ENCODE measurements at places on chromosomes 7 and 10. TPM values are rescaled to one million over a fixed set of nuclear protein-coding genes. Genes with fewer than 3 reads are reported as not detected.

GRCh38 chr10:6612371-6612770 lies 32.3 kb upstream of the PRKCQ start:
- DNase-seq = no peak

DNA sequence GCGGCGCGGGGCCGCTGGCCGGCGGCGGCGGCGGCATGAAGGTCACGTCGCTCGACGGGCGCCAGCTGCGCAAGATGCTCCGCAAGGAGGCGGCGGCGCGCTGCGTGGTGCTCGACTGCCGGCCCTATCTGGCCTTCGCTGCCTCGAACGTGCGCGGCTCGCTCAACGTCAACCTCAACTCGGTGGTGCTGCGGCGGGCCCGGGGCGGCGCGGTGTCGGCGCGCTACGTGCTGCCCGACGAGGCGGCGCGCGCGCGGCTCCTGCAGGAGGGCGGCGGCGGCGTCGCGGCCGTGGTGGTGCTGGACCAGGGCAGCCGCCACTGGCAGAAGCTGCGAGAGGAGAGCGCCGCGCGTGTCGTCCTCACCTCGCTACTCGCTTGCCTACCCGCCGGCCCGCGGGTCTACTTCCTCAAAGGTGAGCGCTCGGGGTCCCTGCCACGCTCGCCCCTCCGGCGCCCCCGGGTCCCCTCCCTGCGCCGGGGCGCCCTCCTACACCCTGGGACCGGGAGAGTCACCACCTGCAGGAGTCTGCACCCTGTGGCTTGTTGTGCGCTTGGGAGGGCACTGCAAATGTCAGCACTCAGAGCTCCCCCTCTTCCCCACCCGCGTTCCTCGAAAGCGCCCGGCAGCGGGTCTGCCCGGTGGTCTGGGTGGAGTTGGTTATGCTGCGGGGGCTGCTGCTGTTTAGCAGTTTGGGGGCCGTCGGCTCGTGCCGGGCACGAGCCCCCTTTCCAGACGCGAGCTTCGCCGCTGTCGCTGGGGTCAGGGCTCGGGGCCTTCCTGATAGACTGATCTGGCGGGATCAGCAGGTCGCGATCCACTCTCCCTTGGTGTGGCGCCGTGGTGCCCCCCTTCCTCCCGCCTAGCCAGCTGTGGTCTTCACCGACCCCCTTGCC lies 627 bp downstream of the DUSP5 start:
- DNase-seq = peak; percentile 81

AKR1C2 gene
- polyA plus RNA-seq = 45.8 TPM

DNA sequence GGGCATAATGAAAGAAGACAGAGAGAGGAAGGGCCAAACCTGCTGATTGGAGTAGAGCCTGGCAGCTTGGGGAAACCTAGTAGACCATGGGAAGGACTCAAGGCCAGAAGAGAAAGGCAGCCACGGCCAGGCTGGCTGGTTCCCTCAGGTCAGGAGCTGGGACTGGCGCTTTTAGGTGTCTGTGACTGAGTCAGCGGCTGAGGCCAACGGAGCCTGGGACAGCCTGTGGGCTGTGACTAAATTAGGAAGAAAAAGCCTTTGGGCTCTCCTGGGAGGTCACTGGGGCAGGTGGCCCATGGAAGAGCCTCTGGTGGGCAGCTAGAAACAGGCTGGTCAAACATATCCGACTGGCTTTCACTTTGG lies 108.9 kb upstream of the PDCD4 start:
- no peak for DNase-seq
